ENCODE measurements at places on chromosomes 1 and 21.

DNA sequence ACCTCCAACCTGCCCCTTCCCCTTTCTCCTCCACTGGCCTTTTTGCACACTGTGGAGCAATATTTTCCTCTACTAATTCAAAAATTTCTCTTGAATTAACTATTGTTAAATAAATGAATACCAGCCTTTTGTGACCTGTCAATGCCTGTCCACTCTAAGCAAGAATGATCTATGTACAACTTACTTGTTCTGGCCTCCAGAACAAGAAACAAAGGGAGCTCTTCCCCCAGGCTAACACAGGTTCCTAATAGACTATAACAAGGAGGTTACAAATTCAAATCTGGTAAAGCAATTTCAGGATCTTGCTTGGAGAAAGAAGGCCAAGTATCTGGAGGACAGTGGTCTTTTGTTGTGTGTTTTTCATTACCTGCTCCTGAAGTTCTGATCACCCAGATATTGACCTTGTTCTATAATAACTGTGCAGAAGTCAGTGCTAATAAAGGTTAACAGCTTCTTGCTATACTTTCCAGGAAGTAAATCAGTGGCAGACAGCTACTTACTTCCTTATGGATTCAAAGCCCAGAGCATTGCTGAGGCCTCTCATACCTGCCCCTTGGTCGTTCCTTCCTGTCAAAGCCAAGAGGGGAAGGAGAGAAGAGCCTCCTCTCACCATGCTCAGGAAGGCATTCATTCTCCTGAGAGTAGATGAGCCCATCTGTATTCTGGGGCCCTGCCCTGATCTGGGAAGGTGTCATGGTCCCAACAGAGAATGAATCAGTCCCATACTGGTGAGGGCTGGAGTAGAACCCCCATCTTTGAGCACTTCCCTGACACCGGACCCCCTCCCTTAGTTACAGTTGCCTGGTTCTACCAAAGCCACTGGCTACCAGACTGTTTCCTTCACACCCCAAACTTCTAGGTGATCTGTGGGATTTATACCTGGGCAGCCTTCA, 56.8 kb downstream of the DESI2 start:
- DNase-seq = no peak

DNA sequence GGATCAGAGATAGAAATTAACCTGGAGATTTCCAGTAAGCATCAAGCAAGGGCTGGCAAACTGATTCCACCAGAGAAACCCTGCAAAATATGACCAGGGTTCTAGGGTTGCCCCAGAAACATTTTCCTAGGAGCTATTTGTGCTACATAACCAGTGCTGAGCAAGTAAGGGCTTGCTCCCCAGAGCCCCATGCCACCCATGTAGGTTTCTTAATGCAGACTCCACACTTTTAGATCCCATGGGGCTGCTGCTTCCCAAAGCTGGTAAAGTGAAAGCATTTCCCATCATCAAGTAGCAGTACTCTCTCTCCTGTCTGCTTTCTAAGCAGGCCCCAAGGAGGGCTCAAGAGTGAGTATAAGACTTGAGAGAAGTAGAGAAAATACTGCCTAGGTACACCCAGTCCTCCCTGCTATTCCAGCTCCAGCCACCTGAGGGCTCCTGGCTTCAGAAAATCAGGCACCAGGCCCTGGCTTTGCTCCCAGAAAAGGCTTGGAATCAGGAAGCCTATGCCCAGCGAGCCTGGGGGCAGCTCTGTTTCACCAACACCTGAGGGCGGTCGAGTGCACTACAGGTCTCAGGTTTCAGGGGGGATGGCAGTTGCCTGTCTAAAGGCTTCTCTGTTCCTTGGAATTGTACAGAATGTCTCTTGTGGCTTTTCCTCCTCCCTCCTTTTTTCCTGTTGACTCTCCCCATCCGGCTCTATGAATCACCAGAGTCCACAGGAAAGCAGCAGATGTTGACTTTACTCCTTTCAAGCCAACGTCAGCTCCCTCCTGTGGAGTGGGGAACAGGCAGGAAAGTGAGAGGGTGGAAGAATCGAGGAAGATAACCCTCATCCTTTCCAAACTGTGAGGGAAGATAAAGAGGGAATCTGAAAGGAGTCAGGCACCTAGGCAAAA, 6.2 kb upstream of the ANKRD35 start:
- DNase-seq = peak; percentile 79

- no peak for DNase-seq
These were observed 409.9 kb downstream of the PTPRU start for GRCh38 chr1:29646161-29646775.

GRCh38 chr1:57910782-57911181, 486.9 kb upstream of the DAB1 start:
- DNase-seq = no peak

- no peak for DNase-seq
These were observed 10.7 kb upstream of the FCER1A start for GRCh38 chr1:159291424-159291823.

DNA sequence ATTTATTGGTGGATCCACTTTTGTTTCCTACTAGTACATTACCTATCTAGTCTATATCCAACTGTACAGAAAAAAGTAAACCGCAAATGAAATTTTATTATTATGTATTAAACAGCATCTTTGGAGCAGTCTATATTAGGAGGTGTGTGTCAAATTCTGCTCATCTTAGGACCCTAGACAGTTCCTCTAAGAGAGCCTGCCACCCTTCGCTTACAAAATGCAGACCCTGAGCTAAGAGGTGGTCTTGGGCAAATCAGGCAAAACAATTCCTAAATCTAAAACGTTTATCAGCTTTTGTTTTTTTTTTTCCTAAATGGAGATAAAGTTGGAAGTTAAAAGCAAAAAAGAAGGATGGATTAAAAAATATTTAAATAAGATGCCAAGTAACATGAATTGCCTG, 85.3 kb downstream of the PBX1 start:
- DNase-seq = no peak

- DNase-seq = no peak
These were observed 14.1 kb downstream of the TRAF3IP3 start for GRCh38 chr1:209769971-209770370.

GRCh38 chr1:183218971-183219615, 33.0 kb downstream of the LAMC2 start:
- DNase-seq = no peak

GRCh38 chr1:242132121-242132817, 133.4 kb upstream of the MAP1LC3C start:
- DNase-seq = no peak

DNA sequence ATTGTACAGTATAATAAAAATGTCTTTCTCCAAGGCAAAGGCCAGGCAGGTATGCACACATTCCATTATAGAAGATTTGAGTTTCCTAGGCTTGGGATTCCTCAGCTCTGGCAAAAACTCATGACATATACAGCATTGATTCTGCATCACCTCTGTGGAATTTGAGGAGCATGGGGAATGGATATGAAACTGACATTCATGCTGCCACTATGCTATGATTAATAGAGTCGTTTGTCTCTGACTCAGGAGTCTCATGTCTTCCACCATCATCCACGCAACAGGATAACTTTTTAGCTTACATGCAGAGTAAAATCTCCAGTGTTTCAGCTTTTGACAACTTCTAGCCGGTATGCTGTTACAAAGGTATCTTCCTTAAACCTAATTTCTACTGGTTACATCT, 49.8 kb upstream of the ADORA3 start:
- DNase-seq = no peak

DNA sequence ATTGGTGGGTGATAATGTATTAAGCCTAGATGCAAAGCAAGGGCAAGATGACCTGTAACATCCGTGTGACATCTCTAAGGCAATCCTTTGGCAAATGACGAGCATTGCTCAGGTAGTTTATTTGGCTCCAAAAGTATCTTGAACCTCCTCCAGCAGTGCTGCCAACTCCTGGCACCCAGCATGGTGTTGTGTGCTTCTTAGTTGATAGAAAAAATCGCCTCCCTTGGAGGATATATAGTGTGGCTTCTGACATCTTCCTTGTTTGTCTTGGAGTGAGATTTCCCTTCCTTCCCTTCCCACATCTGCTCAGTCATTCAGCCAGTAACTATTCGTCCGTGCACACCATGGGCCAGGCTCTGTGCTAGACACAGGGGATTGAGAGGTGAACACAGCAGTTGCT, 121.8 kb downstream of the TOMM20 start:
- no peak for DNase-seq

DNA sequence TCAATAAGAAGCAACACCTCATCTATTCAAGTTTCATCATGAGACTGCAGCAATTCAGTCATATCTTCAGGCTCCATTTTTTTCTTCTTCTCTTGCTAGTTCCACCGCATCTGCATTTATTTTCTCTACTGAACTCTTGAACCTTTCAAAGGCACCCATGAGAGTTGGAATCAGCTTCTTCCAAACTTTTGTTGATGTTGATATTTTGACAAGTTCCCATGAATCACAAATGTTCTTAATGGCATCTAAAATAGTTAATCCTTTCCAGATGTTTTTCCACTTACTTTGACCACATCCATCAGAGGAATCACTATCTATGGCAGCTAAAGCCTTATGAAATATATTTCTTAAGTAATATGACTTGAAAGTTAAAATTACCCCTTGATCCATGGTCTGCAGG, 434.3 kb downstream of the GPATCH2 start:
- no peak for DNase-seq

DNA sequence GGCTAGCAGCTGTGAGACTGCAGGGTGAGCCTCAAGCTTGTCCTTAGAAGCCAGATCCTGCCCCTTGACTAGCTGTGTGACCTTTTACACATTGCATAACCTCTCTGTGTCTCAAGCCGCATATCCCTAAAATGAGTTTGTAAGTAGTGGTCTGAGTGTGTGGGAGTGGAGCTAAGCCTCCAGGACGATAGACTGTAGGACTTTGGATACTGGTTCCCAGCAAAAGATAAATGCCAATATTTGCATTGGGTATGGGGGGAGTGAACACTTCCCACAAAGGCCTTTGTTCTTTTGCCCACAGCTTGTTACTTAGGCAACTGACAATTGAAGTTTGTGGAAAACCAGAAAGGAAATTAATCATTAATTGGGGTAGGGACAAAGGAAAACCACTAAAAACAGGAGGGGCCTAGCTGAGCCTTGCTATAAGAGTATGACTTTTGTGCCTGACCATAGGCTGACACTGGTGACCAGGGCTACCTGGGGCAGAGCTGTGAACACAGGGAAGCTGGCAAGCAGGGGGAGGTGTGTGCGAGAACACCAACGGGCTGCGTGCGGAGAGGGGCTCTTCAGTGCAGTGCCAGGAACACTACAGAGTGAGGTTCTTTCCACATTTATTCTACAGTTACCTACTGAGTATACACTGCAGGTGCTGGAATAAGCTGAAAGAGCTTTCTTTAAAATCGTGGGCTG, 102.4 kb upstream of the ETV3 start:
- DNase-seq = no peak

DNA sequence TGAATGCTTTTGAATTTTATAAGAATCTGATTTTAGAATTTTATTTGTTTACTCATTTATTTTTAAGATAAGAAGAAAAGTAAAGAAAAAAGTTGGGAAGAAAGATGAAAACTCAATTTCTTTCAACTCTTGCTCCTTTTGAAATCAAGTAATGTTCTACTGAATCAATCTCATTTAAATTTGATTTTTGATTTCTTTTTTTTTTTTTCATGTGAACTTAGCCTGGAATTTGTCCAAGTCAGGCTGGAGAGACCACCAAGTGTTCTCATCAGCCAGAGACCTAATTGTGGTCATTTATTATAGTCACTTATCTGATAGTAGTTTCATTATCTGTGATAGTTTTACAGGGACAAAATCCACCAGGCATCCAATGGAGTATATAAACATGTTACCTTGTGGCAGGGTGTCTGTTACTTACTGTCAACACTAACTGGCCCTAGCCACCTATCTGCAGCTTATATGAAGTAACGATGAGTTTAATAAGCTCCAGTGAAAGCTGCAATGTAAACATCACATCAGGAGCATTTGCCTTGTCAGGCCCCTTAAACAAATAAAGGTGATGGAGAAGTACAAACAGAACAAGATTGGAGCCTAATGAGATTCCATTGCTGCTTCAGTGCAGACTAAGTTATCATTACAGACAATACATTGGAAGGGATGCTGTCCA, 39.2 kb downstream of the HLX start:
- no peak for DNase-seq

DNA sequence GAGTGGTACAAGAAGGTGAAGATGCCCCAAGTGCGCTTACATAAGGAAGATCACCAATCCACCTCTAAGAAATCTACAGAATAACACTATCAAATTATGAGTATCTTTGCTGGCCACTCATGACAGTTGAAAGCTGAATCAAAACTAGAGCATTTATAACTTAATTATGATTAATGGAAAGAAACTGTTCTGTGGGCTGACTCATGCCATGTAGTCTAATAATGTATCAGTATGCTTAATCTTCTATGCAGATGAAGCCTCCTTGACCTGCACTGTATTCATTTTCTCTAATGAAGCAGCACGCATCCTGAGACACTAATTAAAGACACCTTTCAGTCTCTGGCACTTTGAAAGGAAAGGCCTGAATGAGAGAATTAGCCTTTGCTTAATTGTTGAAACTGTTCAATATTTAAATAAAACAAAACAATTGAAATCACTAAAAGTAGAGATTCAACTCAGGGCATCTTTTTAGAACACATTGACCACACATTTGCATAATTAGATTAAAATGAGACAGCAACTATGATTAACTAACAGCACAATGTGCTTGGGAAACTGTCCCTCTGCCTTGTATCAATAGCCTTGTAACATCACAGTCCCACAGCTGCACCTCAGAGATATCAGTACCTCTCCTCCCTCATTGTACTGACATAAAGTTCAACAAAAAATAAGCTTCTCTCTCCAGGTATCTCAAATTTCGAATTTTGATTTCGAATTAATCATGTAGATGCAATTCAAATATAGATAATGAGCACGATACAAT, 105.6 kb downstream of the NTPCR start:
- no peak for DNase-seq

DNA sequence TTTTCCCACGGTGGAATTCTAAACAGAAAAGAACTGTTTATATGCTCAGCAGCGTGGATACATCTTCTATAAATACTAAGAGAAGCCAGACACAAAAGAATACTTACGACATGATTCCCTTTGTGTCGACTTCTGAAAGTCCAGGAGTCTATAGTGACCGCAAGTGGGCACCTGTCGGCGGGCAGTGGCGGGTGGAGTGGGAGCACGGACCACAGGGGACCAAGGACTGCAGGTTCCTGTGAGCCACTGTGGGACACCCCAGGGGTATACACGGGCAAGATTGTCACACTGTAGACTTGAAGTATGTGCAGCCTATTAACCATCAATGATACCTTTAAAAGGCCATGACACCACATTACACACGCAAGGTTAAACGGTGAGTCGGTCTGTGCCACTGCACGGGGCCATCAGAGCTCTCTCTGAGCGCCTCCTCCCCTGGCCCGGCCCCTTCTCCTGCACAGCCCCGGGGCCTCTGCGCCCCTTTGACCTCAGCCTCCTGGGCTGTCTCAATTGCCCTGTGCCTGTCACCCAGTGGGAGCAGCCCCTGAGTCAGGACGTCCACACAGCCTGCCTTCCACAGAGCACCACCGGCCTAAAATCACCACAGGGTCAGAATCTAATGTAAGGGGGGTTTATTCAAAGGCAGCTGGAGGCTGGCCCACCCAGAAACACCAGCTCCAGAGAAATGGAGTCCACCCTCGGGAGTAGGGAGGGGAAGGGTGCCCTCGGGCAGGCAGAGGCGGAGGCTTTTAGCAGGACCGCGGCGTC, 90.0 kb upstream of the COL6A1 start:
- no peak for DNase-seq

GRCh38 chr1:187465441-187465840, 636.7 kb downstream of the PLA2G4A start:
- no peak for DNase-seq

All from GM20000 (cell line).